ENCODE measurements at places on chromosomes 11 and 22.

DNA sequence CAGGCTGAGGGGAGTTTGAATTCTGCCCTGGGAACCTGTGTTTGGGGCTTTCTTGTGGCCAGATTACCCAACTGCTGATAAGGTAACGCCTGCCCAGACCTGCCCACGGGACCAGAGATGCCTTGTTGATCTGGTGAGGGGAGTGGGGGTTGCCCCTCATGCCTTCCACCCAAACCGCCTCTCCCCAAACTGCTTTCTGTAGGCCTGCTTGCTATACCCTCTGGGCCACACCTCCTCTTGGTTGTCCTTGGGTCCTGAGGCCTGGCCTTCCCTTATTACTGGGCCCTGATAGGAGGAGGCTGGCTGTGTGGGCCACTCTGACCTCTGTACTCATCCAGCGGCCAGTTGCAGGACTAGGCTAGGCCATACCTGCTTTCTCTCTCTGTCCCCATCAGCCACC, 3.4 kb downstream of the P2RY2 start:
- no peak for DNase-seq

- no peak for DNase-seq
Measured at GRCh38 chr11:60077981-60078380, 10.5 kb upstream of the MS4A2 start.

DNA sequence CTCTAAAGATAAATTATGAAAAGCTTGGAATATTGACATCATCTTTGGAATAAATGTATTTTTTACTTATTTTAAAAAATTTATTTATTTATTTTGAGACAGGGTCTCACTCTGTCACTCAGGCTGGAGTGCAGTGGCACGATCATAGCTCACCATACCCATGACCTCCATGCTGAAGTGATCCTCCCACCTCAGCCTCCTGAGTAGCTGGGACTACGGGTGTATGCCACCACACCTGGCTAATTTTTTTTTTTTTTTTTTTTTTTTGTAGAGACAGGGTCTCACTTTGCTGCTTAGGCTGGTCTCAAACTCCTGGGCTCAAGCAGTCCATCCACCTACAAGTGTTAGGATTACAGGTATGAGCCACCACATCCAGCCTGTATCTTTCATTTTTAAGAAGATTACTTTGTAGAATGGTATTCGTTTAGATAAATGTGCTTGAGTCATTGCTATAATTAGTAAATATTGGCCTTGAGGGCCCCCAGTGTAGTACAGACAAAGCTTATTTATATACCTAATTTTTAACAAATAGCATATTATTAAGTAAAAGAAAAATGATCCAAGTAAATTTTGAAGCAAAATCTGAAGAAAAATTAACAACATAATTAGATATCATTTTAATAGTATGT, 8.5 kb downstream of the SWAP70 start:
- DNase-seq = peak; percentile 23

DNA sequence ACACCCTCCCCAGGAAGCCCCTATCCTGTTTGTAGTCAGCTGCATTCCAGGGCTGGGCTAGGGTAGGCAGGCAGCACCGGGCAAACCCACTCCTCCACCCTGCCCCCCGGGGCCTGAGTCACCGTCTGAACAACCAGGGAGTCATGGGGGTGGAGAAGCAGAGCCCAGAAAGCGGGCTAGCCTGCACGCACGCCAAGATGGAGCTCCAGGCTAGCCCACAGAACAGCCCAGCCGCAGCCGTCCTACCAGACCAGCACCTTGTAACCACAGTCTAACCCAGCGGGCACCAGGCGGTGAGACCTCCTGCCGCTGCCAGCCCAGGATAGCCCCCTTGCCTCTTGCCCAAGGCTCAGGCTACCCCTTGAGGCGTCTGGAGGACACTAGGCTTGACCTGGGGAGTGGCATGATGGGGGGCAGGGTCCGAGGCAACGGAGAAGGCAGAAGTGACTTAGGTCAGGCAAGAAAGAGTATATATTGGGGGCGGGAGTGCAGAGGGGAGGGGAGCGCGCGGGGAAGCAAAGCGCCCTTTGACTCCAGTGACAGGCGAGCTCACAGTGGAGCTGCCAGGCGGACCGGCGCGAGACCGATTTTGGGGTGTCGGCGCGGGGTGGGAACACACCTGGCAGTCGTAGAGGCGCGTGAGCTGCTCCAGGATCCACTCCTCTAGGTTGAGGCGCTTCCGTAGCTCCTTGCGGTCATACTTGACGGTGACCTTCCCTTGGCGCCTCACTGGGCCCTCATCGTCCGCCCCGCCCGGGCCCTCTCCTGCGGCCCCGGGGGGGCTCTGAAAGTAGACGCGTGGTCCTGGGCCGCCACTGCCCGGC, 734 bp downstream of the PPP1R14B start:
- DNase-seq = peak; percentile 90

DNA sequence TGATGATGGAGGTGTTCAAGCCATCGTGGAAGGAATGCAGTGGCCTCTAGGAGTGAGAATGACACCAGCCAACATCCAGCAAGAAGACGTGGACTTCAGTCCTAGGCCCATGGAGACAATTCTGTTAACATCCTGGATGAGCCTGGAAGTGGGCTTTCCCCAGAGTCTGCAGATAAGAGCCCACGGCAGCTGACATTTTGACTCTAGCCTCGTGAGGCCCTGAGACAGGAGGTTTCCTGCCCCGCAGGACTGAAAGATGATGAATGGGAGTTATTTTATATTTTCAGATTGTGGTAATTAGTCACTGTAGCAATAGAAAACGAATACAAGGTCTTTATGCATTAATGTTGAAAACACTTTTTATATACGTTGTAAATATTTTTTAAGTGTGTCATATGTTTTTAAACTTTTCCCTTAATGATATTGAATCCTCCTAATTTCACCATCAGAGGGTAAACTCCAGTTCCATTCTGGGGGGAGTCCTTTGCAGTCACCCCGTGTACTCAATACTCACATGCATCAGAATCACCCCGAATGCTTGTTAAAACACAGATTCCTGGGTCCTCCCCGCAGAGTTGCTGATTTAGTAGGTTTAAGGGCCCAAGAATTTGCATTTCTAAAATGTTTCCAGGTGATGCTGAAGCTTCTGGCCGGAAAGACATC, 570 bp upstream of the TPCN2 start:
- peak; percentile 28 for DNase-seq

DNA sequence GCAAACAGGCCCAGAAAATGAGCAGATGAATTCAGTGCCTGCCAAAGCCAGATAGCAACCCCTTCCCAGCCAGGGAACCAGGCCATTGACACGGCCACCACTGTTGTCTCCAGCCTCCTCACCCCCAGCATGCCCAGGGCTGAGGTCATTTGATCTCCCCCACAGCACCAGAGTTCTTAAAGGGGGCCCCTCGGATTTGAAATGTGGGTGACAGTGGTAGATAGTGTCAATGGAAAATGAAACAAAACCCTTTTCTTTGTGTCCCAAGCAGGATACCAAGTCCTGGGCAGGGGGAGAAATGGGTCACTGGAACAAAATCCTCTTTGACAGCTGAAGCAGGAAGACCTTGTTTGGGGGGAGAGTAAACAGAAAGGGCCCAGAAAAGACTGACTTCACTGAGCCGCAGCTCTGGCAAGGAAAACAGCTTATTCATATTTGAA, 14.3 kb upstream of the ACCSL start:
- no peak for DNase-seq

GRCh38 chr11:63032457-63032856, 16.8 kb upstream of the SLC22A8 start:
- no peak for DNase-seq

- no peak for DNase-seq
Measured at GRCh38 chr11:37264060-37264459, 666.0 kb upstream of the RAG2 start.

GRCh38 chr22:46070803-46071450, 79.4 kb upstream of the PPARA start:
- DNase-seq = peak; percentile 69
